A549 (cell line): ENCODE measurements at places on chromosomes 5 and 9. TPM values are rescaled to one million over a fixed set of nuclear protein-coding genes. Genes with fewer than 3 reads are reported as not detected.

GRCh38 chr5:77635067-77635916, 3.2 kb downstream of the OTP start:
- DNase-seq = no peak

The CCDC112 gene
- 5.8 to 7.1 TPM (median 6.4 TPM) in 3 replicates for polyA plus RNA-seq

The LRRC19 gene
- 0.11 TPM in 1 of 3 replicates, not detected in the others for polyA plus RNA-seq

DNA sequence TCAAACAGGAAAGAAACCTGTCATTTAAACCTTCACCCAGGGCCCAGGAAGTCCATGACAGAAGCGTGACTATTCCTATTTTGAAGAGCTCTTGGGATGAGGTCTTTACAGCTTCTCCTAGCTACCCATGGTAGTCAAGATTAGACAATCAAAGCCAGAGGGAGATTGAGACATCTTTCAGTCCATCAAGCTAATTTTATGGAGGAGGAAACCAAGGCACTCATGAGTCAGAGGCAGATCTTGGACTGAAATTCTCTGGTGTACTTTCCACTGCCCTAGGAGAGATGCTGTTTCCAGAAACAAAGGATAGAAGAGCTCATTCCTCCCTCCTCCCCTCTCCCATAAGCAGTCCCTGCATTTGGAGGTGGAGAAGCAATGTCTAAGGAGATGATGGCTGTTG, 9.2 kb downstream of the TNFSF8 start:
- DNase-seq = no peak

- peak; percentile 45 for DNase-seq
Observed at GRCh38 chr5:141637123-141637766, 448 bp downstream of the RELL2 start.
